Smooth muscle cell of the brain vasculature (primary cell): ENCODE measurements at places on chromosomes 7 and 10.

DNA sequence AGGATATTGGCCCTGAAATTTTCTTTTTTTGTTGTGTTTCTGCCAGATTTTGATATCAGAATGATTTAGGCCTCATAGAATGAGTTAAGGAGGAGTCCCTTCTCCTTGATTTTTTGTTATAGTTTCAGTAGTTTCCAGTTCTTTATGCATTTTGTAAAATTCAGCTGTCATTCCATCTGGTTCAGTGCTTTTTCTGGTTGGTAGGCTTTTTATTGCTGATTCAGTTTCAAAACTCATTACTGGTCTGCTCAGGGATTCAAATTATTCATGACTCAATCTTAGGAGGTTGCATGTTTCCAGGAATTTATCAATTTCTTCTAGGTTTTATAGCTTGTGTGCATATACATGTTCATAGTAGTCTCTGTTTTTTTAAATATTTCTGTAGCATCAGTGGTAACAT is 10.1 kb upstream of the TMEM196 start:
- no peak for DNase-seq

GRCh38 chr7:107815254-107815882 is 12.3 kb upstream of the SLC26A3 start:
- DNase-seq = no peak

GRCh38 chr10:47256751-47257336 is 43.2 kb upstream of the GDF10 start:
- DNase-seq = no peak

DNA sequence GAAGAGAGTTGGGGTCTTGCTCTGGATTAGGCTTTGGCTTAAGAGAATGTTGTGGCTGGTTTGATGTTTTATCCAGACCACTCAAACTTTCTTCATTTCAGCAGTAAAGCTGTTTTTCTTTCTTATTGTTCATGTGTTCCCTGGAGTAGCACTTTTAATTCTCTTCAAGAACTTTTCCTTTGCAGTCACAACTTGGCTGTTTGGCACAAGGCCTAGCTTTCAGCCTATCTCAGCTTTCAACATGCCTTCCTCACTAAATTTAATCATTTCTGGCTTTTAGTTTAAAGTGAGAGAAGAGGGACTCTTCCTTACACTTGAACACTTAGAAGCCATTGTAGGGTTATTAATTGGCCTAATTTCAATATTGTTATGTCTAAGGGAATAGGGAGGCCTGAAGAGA is 18.1 kb downstream of the CCDC126 start:
- DNase-seq = no peak

DNA sequence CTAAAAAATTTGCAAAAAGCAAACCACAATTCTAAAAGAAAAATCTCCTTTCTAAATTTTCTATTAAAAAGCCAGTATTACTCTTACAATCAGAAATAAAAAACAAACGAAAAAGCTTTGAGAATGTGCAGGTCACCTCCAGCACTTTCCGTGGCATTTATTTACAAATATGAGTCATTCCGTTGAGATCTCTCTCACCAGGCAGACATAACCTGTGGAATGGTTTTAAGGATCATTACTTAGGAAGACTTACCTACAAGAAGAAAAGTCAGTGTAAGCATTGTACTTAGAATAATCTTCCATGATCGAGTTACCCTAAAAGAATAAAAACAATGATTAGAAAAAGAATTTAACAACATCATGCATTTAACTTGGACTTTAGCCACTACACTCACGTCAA is 3.3 kb downstream of the SUN3 start:
- DNase-seq = no peak

DNA sequence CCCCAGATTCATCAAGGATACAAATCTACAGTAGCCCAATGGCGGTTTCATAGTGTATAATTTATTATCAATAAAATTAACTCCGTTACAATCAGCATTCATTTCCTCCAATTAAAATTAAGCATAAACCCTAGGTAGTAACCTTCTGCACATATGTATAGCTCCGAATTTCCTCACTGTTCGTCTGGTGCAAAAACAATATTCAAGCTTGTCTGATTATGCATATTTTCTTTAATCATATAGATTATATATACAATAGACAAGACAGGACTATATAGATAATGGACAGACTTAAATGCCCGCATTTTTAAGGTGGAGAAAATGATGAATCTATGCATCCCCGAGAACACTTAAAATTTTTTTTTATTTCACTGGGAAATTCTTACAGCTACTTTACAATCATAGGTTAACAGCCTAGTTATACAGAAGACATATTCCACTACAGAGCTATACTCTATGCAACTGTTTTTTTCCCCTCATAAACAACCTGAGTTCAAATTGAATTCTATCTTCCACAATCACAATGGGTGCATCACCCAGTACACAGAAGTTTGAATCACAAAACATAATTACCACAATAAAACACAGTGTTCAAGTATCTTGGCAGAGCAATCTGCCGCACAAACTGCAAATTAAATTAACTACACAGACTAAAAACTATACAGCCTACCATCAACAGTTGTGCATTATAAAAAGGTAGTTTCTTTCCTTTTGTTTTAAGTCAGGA is 2.6 kb downstream of the HOXA9 start:
- no peak for DNase-seq
